Kasumi-1 (cell line): ENCODE measurements at places on chromosomes 12 and 14.

DNA sequence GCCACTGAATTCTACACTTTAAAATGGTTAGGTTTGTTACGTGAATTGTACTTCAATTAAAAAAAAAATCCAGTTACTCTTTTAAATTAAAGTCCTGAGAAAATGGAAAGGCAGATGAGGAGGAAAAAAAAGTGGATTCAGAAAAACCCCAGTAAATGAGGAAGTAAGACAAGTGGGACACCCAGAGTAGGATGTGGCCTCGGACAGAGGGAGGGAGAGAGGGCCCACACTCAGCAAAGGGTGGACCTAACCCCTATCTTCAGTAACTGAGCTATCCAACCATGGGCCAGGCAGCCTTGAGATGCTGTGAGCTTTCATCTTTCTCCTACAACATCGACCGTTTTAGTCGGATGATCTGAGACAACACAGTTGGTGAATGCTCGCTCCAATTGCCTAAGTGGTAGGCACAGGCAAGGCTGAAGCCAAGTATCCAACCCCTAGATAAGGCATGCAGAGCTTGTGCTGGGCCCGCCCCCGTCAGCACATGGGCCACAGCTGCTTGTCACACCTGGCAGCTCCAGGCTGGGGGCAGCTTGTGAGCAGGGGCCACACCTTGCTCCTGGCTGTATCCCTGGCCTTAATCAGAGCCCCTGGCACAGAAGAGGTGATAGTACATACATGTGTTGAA, 142.1 kb downstream of the TTC7B start:
- peak; percentile 66 for DNase-seq

GRCh38 chr12:71786829-71787228, 32.2 kb downstream of the RAB21 start:
- no peak for DNase-seq

DNA sequence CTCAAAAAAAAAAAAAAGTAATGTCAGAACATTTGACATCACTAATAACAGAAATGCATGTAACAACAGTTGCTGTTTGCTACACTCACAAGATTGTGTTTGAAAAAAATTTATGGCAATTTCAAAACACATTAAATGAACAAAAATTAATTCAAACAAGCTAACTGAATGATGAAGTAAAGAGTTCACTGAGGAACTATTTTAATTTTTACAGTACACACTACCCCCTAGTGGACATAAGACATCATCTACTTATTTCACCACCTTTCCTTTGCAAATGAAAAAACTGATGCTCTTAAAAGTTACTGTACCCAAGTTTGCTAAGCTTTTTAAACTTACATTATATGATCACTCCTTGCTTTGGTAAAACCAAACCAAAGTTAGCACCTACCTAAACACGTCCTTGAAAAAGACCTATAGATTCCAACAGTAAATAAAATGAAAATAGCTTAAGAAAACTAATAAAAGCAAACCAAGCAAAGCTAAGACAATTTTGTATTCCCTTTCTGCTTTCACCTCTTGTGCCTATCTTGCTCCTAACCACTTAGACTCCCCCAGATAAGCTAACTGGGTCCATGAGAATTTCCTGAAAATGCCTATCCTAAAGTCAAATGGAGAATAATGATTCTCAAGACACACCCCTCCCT, 22.2 kb downstream of the UBE2N start:
- DNase-seq: peak; percentile 66

DNA sequence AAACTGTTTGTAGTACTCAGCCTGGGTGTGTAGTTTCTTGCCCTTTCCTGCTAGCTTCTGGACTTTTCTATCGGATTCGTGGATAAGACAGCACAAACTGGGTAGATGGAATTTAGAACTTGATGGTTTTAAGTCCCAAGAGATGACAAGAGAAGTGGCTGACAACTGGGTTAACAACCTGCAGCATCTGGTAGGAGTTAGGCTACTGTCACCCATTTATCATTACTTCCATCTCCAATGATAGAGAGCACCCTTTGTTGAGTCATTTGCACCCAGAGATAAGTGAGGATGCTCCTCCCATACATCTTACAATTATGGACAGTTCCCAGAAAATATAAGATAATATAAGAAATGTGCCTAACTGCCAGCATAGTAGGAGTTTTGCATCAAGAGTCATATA, 50.2 kb upstream of the FLRT2 start:
- DNase-seq: no peak

- no peak for DNase-seq
Observed at GRCh38 chr12:110948041-110948440, 27.7 kb upstream of the MYL2 start.

GRCh38 chr14:54550514-54550913, 16.4 kb upstream of the SAMD4A start:
- no peak for DNase-seq

GRCh38 chr14:104601786-104602185, 2.8 kb downstream of the TMEM179 start:
- DNase-seq: no peak

DNA sequence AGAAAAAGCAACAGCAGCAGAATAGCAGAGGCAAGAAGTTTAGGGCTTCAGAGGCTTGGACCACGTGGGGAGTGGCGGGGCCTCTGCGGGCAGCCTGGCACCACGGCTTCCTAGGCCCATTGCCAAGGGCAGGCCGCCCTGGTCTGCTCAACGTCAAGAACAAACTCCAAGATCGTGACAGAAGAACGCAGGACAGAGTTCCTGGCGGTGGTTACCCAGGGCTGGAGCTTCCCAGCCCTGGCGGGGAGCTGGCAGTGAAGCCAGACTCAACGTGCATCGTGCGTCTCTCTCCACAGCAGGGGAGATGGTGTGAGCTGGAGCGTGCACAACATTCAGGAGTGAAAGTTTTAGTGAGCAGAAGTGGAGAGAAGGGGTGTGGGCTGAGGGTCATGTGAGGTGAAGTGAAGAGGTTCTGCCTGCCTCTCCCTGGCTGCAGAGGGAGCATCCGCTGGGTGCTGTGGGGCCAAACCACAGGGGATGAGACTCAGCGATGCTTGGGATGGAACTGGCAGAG, 13.9 kb upstream of the CACNA2D4 start:
- no peak for DNase-seq

DNA sequence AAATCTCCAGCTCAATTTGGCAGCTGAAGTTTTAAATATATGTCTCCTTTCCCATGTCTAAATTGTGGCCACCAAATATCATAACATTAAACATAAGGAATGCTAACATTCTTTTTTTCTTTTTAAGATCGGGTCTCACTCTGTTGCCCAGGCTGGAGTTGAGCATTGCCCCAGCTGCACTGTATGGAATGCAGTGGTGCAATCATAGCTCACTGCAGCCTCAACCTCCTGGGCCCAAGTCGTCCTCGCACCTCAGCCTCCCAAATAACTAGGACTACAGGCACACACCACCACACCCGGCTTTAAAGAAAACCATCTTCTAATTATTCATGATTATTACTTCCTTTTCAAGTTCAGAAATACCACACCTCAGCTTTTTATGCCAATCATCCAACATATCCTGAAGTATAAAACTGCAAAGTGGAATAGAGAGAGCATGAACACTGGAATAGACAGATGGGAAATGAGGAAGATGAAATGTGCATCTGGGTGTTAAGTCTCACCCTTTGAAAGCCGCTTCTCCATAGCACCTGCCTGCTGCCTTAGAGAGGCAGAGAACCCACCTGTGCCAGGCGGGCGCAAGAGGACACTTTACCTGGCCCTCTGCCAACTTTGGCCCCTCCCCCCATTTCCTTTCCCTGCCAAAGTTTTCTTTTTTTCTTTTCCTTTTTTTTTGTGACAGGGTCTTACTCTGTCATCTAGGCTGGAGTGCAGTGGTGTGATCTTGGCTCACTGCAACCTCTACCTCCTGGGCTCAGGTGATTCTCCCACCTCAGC, 2.8 kb upstream of the EML1 start:
- no peak for DNase-seq

- DNase-seq: no peak
Observed at GRCh38 chr14:62957562-62957961, 87.7 kb downstream of the KCNH5 start.

DNA sequence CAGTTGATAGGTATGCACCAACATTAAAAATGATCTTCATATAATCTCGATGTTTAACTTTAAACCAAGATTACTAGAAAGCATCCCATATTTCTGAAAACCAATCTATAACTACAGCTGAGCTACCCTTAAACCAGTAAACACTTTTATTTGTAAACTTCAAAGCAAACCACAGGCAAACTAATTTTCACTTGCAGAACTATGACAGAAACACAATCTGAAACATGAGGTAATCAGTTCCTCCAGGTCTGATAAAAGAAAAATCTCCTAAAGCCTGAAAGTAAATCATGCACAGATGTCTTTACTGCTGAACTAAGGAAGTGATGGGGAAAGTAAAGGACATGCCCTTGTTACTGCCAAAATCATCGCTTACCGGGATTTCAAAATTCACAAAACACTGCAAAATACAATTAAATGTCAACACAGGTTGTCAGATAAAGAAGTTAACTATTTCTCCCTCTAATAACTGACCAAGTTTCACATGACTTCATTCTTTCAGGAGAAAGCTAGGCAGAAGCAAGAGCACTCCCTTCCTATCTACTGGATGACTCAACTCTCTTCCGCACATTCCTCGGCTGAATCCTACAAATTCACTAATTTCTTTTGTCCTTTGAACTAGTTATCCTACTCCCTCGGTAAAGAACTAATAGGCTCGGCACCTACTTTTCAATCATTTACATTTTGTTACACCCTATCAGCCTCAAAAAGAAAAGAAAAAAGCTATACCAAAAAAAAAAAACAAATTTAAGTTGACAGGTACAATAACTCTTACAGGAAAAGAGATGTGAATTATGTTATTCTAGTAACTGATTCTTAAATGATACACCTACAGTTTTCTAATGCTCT, 1.4 kb downstream of the EEA1 start:
- DNase-seq: peak; percentile 69

DNA sequence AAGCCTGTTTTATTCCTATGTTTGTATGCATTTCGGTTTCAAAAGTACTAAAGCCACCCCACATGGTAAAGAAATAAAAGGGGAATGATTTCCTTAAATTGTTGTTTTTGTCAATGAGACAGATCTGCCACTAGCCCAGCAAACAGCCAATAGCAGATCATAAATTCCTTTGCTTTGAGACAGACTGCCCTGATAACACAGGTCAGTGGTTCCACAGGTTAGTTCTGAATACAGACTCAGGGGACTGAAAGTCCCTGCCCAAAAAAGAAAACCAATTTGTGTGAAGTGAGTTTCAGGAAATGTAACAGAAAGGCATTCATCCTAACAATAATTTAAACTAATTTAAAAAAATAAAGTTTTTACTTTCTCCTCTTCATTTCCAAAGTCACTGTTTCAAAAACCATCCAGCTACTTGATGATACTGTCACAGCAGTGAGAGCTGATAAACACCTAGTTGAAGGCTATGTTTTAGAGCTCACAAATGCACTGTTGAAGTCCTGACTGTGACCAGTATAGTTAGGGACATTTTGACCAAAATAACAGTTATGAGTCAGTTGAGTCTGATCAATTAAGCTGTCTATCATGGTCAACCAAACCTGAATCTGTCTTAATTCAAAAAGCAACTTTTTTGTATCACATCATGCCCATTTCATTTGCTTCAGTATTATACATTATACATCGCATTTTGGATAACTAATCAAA, 77.7 kb downstream of the LGR5 start:
- DNase-seq: no peak

- DNase-seq: no peak
Observed at GRCh38 chr12:78085542-78086182, 255.0 kb downstream of the NAV3 start.

DNA sequence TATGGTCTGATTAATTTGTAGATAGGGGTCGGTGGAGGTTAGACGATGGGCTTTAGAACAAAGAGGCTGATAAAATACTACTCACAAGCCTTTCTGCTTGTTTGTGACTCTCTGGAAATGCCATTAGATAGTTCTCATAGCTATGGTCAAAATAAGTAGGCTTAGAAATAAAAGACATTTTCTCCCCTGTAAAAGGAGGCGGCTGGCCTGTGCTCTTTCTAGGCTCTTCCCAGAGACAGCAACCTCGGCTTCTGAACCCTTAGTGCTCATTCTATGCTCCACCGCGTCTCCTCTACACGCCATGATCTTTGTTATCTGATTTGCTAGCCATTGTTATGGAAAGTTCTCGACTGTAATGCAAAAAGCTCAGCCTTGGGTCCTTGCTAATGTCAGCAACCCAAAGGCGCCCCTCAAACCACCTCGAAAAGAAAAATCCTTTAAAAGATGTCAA, 64.5 kb downstream of the CRADD start:
- DNase-seq: peak; percentile 46

DNA sequence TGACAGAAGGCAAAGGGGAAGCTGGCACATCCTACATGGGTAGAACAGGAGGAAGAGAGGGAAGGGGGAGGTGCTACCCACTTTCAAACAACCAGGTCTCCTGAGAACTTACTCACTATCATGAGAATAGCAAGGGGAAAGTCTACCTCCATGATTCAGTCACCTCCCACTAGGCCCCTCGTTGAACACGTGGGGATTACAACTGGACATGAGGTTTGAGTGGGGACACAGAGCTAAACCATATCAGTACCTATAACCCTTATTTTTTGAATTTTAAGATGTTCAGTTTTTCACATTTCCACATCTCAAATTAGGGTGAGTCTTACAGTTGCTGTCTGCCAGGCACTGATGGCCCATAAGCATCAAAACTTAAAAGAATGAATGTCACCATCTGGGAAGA, 80.2 kb upstream of the ST8SIA1 start:
- DNase-seq: no peak

GRCh38 chr14:69895109-69895508, 15.9 kb downstream of the SMOC1 start:
- DNase-seq: no peak

GRCh38 chr14:23141706-23142444, 22.8 kb upstream of the CEBPE start:
- no peak for DNase-seq

DNA sequence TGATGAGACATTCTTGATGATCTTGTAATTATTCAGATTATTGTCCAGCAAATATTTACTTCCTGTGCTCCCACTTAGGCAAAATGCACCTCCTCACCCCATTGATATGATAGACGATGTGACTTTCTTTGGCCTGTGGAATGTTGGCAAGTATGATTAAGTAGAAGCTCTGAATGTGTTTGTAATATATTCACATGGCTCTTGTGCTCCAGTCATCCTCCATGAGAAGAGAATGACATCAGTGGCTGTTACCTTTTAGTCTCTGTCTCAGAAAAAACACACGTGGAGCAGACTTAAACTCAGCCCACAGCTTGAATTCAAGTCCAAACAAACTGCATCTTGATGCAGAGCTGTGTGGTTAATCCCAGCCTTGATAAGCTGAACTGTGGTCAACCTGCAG, 984.3 kb upstream of the FBXO33 start:
- DNase-seq: no peak

- peak; percentile 40 for DNase-seq
Observed at GRCh38 chr14:91372671-91373495, 44.7 kb downstream of the CCDC88C start.
